ENCODE measurements at places on chromosomes 6 and 20.

DNA sequence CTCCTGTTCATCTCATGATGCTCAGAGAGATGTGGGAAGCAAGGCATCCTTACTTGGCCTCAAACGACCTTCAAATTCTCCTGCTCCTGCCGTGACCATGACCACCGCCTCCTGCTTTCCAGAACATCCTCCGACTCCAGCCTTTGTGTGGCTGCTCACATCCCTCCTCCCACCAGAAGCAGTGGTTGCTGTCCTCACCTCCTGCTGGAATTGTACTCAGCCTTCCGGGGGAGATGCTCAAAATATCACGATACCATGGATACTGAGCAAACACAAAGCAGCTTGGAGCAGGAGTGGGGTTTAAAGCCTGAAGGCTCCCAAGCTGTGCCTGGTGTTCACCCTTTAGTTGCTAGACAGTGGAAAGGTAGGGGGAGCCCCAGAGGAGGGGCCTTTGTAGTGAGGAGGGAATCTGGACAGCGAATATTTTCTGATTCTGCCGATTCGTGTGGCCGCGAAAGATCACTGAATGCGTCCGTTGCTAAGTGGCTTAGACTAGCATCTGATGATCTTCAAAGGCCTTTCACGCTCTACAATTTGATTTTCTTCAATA, 9.3 kb upstream of the DUSP22 start:
- no peak for DNase-seq

GRCh38 chr6:71489736-71490135, 201.1 kb downstream of the OGFRL1 start:
- no peak for DNase-seq

DNA sequence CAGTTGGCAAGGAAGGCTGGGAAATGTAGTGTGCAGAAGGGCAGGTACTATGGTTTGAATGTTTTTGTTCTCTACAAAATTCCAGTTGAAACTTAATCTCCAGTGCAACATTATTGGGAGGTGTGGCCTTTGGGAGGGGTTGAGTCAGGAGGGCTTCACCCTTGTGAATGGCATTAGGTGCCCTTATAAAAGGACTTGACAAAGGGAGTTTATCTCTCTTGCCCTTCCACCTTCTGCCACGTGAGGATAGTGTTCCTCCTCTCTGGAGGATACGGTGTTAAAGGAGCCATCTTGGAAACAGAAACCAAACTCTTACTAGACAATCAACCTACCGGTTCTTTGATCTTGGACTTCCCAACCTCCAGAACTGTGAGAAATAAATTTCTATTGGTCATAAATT, 82.2 kb upstream of the LRFN2 start:
- no peak for DNase-seq

DNA sequence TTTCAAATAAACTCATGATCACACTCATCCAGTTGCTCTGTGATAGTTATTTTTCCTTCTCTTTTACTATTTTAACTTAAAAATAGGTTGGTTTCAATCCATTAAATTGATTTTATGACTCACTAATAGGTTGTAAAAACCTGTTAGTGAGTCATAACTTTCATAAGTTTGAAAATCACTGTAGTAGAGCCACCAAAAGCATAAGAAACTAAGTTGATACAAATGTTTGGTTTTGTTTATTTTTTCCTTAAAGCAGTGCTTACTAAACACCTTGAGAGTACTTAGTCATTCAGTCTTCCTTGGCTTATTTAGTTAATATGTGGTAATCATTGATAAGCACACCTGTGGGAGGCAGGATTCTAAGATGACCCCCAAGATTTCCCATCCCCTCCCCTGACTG, 312.1 kb upstream of the MAN1A1 start:
- DNase-seq: no peak

- DNase-seq: no peak
These were observed 32.9 kb downstream of the PGM3 start for GRCh38 chr6:83160167-83160566.

GRCh38 chr20:24955045-24955444, 6.0 kb downstream of the CST7 start:
- DNase-seq: no peak

DNA sequence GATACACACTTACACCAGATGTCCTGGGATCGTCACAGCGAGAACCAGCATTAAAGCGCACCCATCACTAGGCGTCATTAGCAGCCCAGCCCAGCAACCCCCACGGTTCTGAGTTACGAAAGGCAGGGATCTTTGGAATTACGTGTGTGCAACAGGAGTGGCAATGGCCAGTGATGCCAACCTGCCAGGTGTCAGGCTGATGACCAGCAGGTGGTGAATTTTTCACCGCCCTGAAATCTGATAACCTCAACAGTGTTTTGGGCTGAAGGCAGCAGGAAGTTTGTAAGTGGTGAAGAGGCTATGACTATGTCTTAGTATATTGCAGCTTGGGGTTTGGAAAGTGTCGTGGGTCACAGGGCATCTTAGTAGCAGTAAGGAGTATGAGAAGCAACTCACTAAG, 166.1 kb downstream of the TMEM242 start:
- DNase-seq: no peak

DNA sequence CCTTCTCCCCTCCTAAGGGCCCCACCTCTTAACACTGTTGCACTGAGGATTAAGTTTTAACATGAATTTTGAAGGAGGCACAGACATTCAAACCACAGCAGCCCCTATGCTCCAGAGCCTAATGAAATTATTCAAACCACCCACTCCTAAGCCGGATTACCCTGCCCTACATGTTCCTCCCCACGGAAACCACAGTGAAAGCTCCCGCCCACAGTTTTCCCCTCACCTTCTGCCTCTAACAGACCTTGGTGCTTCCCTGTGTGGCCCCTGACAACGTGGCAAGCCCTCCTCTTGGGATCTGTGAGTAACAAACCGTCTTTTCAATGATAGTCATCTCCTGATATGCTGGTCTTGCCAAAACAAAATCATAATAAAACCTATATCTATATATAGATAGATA, 74.8 kb downstream of the RIN2 start:
- DNase-seq: no peak

DNA sequence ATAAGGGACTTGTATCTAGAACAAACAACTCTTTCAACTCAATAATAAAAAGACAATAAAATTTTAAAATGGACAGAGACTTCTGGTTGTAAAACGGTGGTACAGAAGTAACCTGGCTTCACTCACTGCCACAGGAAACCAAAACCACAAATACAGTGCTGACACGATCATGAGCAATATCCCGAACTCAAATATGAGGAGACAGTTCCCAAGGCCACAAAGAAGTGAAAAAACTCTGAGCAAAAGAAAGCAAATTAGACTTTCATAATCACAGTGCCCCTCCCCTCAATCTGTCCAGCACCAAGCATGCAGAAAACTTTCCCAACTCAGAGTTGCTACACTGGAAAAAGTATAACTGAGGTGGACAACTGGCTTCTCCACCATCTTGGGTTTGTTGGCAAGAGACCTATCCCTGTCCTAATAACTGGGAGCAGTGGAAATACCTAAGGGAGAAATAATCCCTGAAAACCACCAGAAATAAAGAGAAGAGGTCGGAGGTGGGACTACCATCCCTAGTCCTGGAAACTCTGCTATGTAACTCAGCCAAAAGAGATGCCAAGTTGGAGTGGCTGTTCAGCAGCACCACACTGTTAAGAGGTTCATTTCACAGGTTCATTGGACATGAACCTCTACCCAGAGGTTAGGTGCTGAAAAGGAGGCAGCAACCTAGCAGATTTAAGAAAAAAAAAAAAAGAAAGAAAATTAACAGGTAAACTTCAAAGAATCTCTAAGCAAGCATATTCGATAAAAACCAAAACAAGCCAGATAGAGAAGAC, 55.5 kb downstream of the REV3L start:
- DNase-seq: no peak

GRCh38 chr6:95204178-95204577, 373.2 kb upstream of the MANEA start:
- no peak for DNase-seq

GRCh38 chr6:108492131-108492766, 68.5 kb upstream of the FOXO3 start:
- peak; percentile 24 for DNase-seq

DNA sequence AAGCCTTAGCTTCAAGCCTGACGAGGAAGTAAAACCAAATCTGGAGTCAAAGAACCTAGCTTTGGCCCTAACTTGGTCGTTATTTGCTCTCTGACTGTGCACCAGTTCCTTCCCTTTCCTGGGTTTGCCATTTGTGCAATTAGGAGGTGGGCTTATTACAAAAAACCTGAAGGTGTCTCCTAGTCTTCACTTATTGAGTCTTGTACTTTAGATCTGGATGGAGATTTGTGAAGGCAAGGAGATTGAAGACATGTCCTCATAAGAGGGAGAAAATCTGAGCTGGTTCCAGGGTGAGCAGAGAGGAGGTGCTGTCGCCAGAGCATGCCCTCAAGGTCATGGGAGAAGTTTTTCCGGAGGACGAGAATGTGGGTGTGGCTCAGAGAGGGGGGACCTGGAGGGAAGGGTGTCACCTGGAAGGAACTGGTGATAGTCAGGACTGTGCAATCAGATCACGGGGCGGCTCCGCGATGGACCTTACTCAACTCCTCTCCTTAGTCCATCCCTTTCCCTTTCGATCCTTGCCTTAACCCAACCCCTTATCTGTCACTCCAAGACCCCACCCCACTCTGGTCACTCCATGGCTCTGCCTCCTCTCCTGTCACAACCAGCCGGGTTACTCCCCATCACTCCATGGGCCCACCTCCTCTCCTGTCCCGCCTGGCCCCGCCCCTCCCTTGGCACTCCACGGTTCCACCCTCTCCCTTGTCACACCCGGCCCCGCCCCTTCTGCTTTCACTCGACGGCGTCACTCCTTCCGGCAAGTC, 588 bp upstream of the ACSS2 start:
- no peak for DNase-seq

GRCh38 chr6:149190224-149190831, 127.2 kb upstream of the TAB2 start:
- no peak for DNase-seq

- DNase-seq: no peak
These were observed 37.8 kb downstream of the HCRTR2 start for GRCh38 chr6:55212156-55212555.

DNA sequence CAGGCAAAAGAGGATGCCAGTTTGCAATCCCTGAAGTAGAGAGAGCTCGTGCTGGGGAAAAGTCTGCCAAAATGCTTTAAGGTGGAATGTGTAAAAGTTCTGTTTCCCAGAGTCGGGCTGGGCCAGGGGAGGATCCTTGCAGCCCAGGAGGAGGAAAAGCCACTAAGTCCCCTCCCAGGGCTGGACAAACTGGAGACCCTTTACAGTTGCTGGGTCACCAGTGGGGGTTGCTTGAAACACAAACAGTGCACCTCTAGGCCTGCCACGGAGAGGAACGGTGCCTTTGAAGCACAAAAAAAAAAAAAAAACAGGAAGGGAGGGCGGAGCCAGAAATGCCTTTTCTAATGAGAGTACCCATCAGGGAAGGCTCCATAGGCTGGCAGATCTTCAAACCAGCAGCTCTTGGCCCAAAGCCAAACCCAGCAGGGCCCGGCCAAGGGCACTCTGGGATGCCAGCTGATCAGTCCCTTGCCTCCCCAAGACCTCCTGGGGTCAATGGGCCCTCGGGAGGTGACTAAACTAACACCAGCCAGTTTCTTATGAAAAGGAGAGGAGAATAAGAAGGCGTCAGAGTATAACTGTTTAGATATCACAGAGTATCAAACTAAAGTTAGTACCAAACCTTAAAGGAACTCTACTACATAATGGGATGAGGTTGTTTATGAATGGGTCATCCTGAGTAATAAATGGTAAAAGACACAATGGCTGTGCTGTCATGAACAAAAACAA, 23.7 kb downstream of the HLA-A start:
- peak; percentile 72 for DNase-seq

- DNase-seq: no peak
These were observed 27.2 kb downstream of the ABRACL start for GRCh38 chr6:139055709-139056108.

DNA sequence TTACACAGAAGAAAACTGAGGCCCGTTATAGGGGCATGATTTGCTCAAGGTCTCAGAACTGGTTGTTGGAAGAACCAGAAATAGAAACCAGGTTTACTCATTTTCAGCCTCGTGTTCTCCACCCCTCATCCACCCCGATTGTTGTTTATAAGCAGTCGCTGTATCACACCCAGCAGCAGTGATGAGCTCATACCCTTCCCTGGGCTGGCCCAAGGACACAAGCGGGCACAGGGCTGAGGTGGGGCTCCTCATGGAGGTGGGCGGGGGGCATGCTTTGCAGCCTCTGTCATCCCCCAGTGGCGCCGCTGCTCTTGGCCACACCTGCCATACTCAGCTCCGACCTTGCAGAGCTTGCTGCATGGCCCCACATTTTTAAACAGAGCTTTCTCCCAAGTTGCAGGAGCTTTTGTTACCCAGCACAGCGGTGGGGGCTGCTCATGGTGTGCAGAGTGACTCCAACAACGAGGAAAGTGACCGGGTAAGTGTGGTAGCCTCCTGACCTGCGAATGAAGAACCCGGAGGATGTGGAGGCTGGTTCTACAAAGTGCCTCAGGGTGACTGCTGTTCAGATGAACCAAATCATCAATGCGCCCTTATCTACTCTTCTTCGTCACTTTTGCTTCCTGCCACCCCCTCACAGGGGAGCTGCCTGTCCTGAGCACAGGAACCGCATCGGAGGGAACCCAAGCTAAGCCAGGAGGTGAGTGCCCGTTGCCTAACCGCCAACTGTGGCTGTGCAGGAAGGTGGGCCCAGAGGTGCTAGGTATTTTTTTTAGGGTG, 43.6 kb upstream of the NKX2-2 start:
- no peak for DNase-seq

- no peak for DNase-seq
These were observed 11.4 kb upstream of the LOC128125822 start for GRCh38 chr6:63560801-63561287.

GRCh38 chr20:22601361-22602141, 17.2 kb upstream of the FOXA2 start:
- DNase-seq: no peak

DNA sequence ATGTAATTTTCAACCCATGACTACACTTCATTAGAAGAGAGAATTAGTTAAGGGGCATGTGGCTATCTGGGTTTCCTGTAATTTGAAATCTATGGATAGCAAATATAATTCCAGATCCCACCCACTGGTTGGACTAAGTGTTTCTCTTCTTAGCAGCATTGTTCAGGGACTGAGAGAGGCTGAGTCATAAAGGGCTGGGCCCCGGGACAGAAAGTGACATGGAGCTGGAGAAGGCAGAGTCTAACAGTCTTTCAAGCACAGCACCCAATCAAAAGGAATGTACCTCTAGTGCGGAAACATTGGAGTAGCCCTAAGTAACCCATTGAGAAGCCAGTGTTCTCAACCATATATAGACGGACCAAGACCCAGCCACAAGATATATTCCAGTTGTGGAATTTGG, 363.9 kb downstream of the DHX35 start:
- DNase-seq: no peak

DNA sequence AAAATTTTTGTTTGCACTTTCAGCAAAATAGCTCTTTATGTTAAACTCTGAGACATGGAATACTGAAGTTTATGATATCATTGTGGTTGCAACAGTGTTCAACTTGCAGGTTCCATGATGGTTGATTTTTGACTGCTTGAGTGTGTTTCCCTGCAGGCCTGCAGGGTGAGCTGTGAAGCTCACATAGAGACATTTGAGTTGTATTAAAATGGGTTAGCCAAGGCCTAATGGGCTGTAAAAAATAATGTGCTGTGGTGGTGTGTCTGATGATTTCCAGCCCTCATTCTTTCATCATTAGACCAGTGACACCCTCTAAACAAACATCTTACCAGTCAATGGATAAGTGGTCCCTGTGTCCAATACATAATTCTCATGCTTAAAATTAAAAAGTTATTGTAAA, 321.4 kb downstream of the FARS2 start:
- no peak for DNase-seq
